ENCODE measurements at places on chromosomes 5 and 9. TPM values are rescaled to one million over a fixed set of nuclear protein-coding genes. Genes with fewer than 3 reads are reported as not detected.

Gene SLIT3
- 66.1 TPM for total RNA-seq

Gene PDE6A
- total RNA-seq: 0.08 TPM

Gene MTX3
- 5.3 TPM for total RNA-seq

Gene DND1
- total RNA-seq: not detected

Gene PHYHD1
- total RNA-seq: 51.9 TPM

Gene OR4F3
- total RNA-seq: not detected

Gene C5orf58
- total RNA-seq: not detected

Gene MLANA
- not detected for total RNA-seq

Gene TTC16
- total RNA-seq: 0.16 TPM

Gene GPRIN1
- total RNA-seq: 0.22 TPM

Gene LHX6
- 2.8 TPM for total RNA-seq

Gene GRAMD2B
- 41.1 TPM for total RNA-seq

Gene EPB41L4B
- 30.4 TPM for total RNA-seq

Gene SPATA31D1
- not detected for total RNA-seq

Gene CACNA1B
- 0.04 TPM for total RNA-seq

Gene ITK
- 0.90 TPM for total RNA-seq
